Daoy (cell line): ENCODE measurements at places on chromosomes 3 and 15. TPM values are rescaled to one million over a fixed set of nuclear protein-coding genes. Genes with fewer than 3 reads are reported as not detected.
A peak's percentile ranks its signal among the peaks of the same experiment; 100 is the strongest.

Gene UPK1B
- total RNA-seq, result not detected in 2 replicates

Gene POLR2H
- total RNA-seq, result 265 and 371 TPM in 2 replicates

DNA sequence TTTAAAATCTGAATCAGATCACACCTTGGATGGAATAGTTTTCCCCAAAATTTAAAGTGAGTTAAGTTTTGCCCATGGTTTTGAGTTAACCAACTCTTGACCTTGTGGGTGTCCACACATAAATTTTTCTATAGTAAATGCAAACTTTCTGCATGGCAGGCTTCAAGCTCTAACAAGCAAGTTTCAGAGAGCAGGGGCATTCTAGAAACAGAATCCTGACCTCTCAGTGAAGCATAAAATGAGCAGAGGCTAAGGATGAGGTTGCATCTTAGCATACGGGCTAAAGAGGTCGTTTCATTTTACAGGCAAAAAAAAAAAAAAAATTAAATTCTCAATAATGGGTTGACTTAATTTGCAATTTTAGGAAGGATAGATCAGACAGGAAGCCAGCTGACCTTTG is 32.1 kb downstream of the CDC25A start:
- no peak for DNase-seq

DNA sequence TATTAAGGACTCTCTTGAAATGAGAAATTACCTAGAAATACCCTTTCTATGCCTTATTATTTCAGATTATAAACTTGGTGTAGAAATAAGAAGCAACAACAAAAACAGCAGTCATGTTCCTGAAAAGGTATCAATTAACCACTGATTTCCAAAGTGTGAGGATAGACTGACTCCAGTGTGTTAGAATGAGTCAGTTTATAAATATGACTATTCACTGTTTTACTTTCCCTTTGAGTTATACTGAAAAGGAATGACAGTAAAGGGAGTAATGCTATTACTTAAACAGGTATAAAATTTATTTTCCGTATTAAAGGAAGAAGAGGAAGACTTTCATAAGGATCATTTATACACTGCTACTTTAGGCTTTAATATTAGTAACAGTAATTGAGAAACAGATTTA is 12.9 kb downstream of the GMNC start:
- DNase-seq, result no peak

GRCh38 chr3:105906836-105907235 is 38.0 kb upstream of the CBLB start:
- peak; percentile 3 for DNase-seq

- no peak for DNase-seq
Observed at GRCh38 chr3:4355401-4356219, 52.4 kb downstream of the SETMAR start.

DNA sequence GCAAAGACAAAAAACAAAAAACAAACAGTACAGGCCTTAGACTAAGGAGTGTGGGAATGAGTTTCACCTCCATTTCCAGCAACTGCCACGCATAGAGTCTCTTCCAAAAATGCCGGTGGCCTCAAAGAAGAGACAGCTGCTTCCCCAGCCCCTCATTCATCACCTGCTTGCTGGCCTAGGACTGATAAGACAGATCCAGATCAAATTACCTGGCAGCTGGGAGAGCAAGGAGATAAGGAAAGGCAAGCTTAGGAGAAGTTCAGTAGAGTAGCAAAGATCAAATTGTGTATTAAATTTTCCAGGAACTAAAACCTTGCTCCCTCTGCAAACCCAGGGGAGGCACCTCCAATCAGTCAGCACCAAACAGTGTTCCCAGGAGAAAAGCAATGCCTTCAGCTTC is 325.8 kb upstream of the CTNNB1 start:
- no peak for DNase-seq

GRCh38 chr15:95662638-95663037 is 667.9 kb upstream of the NR2F2 start:
- DNase-seq, result no peak

DNA sequence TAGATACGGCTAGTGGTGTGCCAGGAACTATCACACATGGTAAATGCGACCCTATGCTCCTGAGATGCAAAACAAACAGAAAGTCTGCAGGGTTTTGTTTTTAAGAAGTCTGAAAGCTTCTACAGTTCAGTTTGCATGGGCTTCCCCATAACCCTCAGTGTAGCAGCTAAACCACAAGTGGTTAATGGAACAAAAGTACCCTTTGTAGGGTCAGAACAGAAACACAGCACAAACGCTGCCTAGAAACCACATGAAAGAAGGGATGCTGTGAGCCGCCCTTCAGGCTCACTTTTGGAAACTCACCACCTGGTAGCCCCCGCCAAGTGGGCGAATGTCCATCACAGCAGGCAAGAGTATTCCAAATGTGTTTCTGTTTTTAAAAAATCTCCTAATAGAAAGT is 46.2 kb downstream of the CTDSPL start:
- peak; percentile 9 for DNase-seq

DNA sequence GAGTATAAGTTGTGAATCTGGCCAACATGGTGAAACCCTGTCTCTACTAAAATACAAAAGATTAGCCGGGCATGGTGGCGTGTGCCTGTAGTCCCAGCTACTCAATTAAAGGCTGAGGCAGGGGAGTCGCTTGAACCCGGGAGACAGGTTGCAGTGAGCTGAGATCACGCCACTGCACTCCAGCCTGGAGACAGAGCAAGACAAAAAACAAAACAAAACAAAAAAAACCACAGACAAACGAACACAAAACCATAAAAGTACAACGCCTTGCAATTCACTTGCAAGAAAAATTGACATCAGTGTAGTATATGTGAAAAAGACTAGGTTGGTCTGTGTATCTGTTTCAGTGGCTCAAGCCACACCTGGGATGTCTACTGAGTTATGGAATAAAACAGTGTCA is 29.9 kb upstream of the CCDC80 start:
- no peak for DNase-seq

DNA sequence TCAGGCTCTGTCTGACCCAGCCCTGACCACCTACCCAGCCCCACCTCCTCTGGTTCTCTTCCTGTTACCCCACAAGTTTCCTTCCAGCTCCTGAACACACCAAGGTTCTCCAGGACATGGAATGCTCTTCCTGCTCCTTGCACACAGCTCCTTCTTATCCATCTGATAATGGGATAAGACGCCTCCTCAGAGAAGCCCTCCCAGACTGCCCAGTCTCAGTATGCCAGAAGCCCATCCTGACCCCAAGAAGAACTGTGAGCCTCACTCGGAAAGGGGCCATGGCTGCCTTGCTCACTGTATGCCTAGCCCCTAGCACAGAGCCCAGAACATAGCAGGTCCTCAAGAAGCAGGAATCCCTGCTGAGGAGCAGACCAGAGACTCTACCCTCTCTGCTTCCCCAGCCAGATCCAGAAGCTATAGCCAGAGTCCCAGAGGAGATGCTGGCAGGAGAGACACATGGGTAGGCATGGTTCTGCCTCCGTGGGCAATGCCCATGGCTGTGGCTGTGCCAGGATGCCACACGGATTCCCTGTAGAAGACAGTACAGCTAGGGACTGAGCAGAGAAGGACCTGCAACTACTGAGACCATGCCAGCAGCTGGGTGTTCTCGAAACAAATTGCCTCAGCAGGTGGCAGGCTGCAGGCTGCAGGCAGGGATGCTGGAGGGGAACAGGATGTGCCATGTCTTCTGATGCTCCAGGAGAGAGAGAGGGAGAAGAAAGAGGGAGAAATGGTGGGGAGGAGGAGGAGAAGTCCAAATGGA is 74.0 kb upstream of the LINGO1 start:
- no peak for DNase-seq

DNA sequence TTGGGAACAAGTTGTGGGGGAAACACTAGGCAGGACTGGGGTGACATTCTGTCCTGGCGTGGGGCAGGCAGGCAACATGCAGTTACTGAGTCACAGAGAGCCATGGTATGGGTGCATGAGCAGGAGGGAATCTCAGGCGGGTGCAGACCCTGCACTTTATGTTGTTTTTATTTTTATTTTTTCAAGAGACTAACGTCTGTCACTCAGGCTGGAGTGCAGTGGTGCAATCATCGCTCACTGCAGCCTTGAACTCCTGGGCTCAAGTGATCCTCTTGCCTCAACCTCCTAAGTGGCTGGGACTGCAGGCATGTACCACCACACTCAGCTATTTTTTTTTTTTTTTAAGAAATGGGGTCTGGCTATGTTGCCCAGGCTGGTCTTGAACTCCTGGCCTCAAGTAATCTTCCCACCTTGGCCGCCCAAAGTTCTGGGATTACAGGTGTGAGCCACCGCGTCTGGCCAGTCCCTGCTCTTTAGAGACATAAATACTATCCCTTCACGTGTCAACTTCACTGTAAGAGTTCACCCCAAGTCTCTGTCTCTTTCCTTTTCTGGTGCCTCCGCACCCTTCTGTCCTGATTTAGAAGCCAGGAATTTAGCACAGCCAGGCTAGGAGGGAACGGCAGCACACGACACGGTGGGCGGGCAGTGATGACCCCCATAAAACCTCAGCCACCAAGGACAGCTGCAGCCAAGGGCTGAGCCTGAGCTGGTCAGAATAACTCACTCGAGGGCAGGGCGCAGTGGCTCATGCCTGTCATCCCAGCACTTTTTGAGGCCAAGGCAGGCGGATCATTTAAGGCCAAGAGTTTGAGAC is 72.8 kb upstream of the IQSEC1 start:
- DNase-seq, result no peak
